ENCODE measurements at places on chromosomes 4 and X.

GRCh38 chr4:83217721-83218522 is 66.7 kb downstream of the COQ2 start:
- no peak for DNase-seq

- no peak for DNase-seq
These were observed 201.3 kb upstream of the GNPDA2 start for GRCh38 chr4:44927399-44928380.

- no peak for DNase-seq
These were observed 96.2 kb downstream of the CPE start for GRCh38 chr4:165474784-165475705.

- DNase-seq = no peak
These were observed 170.3 kb upstream of the MAMLD1 start for GRCh38 chrX:150192816-150193215.

- no peak for DNase-seq
These were observed 96.8 kb downstream of the PJA1 start for GRCh38 chrX:69068301-69069085.

GRCh38 chr4:89929425-89930159 is 34.9 kb downstream of the MMRN1 start:
- DNase-seq = no peak

- no peak for DNase-seq
These were observed 90.2 kb downstream of the TET2 start for GRCh38 chr4:105236916-105237311.

All from activated CD4-positive, alpha-beta T cell treated with anti-CD3 and anti-CD28 coated beads, Interleukin-2, amount 50 U/mL, for 24 hours (primary cell).